Stimulated activated CD4-positive, alpha-beta T cell treated with anti-CD3 and anti-CD28 coated beads, Interleukin-4, amount 100 ng/mL, for 48 hours (primary cell): ENCODE measurements at places on chromosomes 13 and 19.

- DNase-seq: no peak
These were observed 1.4 kb downstream of the LENG9 start for GRCh38 chr19:54462047-54462654.

- no peak for DNase-seq
These were observed 74.8 kb downstream of the ABCC4 start for GRCh38 chr13:95226476-95226875.

DNA sequence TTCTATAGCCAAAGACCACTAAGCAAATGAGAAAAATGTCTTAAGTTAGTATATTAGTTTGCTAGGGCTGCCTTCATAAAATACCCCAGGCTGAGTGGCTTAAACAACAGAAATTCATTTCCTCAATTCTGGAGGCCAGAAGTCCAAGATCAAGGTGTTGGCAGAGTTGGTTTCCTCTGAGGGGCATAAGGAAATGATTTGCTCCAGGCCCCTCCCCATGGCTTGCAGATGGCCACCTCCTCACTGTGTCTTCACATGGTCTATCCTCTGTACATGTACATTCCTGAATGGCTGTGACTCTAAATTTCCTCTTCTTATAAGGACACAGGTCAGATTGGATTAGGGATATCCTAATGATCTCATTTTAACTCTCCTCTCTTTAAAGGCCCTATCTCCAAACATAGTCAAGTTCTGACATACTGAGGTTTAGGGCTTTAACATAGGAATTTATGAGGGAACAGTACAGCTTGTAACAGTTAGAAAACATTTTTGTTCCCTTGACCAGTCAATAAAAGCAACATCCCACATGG, 307.4 kb downstream of the DIAPH3 start:
- no peak for DNase-seq

- DNase-seq: no peak
These were observed 8.7 kb downstream of the ZNF71 start for GRCh38 chr19:56603829-56604228.

- no peak for DNase-seq
These were observed at the start of gene AMER2 for GRCh38 chr13:25171517-25172302. TSS of gene AMER2 (minus strand) at chr13:25172288. CDS start at chr13:25171619, 669 bp downstream.

DNA sequence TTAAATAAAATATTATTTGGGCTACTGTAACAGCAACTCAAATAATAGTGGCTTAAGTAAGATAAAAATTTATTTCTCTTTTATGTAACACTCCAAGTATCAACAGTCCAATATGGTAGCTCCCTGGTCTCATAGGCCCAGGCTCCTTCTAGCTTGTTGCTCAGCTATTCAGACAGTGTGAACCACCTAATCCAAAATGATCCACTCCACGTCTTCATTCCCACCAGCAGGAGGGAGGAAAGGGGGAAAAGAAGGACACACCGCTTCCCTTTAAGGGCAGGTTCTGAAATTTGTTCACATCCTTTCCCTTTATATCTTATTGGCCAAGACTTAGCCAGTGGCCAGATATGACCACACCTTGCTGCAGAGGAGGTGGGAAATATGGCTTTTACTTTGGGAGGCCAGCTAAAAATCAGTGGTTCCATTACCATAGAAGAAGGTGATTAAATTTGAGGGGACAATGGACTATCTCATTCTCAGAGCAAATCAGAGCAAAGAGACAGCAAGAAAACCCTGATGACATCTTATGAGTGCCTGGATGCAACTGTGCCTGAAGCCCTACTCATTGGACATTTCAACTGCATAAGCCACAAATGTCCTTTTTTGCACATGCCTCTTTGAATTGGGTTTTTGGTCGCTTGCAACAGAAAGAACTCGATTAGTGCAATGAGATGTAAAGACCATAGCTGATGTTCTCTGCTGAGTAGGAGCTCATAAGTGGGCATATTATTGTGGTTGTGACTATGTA, 7.0 kb upstream of the EPOR start:
- DNase-seq: no peak

GRCh38 chr13:113967729-113968462, 6.0 kb downstream of the C13orf46 start:
- no peak for DNase-seq

- DNase-seq: no peak
These were observed 2.7 kb downstream of the CYP4F3 start for GRCh38 chr19:15643387-15643786.

GRCh38 chr19:6730153-6730804, 7.1 kb downstream of the GPR108 start:
- DNase-seq: peak; percentile 64

DNA sequence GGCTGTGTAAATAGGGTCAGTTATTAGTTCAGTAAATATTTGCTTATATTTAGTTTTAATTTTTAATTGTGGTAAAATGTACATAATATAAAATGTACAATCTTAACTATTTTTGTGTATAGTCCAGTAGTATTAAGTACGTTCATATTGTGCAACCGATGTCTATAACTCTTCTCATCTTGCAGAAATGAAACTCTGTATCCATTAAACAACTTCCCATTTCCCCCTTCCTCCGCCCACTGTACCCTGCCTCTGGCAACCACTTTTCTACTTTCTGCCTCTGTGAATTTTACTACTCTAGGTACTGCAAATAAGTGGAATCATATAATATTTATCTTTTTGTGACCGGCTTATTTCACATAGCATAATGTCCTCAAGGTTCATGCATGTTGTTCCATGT, 24.4 kb downstream of the UBAC2 start:
- no peak for DNase-seq

DNA sequence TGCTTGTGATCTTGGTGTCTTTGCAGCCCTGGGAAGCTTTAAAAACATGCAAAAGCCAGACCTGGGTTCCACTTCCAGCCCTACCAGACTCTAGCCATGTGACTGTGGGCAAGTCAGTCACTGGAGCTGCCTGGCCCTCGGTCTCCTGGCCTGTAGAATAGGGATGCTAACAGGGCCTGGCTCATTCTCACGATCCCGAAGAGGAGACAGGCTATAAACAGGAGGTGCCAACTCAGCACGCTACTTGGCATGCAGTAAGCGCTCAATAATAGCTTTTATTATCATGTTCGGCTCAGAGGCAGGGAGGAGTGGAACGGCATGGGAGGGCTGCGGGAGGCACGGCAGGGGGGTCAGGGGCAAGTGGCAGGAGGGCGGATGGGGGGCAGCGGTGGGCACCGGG, 1.7 kb downstream of the CTXN1 start:
- DNase-seq: no peak

DNA sequence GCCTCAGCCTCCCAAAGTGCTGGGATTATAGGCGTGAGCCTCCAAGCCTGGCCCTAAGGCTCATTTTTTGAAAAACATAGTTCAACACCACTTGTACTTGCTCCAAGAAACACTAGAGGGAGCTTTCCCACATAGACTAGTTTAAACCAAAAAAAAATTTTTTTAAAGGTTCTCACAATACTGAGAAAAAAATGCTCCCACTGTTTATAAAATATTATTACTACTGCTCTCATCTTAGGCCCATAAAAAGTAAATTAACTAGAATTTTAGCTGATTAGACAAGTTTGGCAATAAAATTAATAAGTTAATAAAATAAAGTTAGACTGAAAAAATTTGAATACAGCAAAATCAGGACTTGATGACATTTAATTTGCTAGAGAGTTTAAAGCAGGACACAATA, 109.5 kb downstream of the TBC1D4 start:
- no peak for DNase-seq

DNA sequence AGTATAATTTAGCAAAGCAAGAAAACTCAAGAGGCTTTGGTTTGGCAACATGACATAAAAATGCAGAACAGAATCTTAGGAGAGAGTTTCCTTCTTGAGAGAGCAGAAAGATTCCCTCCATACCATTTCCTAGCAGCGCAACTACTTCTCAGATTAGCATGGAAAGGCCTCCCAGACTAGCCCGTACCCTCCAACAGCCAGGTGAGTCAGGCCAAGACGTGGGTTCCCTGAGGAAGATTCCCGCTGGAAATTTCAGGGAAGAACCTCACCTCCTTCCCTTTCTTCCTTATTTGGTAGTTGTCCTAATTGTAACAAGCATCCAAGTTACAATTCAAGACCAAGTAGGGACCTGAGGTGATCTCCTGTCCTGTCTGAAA, 12.3 kb downstream of the COL4A2 start:
- DNase-seq: no peak

GRCh38 chr13:46484561-46484960, 68.4 kb upstream of the LRCH1 start:
- no peak for DNase-seq

DNA sequence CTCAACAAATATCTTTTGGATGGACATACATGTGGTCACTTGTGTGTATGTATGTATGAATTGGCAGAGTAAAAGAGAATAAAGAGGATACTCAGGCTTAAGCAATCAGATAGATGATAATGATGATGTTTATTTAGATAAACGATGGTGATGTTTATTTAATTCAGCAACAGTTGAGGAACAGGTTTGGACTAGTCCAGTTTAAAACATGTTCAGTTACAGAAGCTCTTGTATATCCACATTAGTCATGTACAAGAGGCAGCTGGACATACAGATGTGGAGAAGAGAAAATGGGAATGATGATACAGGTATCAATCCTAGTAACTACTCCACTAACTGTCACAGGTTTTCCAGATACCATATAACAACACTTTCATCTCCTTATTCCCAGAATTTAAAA, 232.1 kb downstream of the DIAPH3 start:
- no peak for DNase-seq

DNA sequence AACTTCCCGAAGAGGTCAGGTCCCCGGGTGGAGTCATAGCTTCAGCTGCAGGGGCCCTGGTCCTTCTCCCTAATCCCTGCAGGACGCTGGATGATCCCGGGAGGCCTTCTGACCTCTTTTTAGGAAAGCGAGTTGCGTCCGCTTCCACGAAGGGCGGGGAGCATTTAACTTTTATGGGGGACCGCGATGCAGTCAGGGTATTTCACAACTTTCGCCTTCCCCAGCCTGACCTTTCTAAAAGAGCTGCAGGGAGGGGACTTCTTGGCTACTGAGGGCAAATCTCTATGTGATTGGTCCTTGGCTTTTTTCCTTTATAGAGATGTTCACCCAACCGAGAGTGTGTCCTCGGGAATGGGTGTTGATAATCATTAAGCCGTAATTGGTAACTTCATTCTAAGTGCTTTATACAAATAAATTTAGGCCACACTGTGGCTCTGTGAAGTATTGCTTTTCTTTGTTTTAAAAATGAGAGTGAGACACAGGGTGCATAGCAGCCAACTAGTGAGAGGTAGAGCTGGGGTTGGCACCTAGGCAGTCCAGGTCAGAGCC, 778 bp downstream of the ZNF230 start:
- DNase-seq: no peak

DNA sequence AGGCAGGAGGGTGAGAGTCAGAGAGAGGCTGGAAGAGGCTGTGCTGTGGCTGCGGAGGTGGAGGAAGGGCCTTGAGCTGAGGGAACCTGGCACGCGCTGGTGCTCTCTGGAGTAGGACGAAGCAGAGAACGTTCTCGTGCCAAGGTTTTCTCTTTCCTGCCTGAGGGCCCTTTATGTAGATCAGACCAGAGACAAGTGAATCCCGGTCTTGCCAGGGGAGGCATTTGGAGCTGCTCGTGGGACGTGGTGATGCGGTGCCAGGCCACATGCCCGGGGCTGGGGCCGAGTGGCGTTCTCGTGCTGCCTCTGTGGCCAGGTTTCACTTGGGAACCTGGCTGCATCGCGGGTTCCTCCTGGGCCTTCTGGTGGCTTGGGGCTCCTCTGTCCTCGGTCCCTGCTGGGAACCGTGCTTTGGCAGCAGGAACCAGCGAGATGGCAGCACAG, 54.2 kb downstream of the KDM4B start:
- DNase-seq: no peak

- no peak for DNase-seq
These were observed 118.4 kb upstream of the SLC7A1 start for GRCh38 chr13:29713839-29714238.

GRCh38 chr13:62482351-62482750, 1066.7 kb upstream of the PCDH20 start:
- DNase-seq: no peak

- peak; percentile 57 for DNase-seq
These were observed 8.6 kb upstream of the HIPK4 start for GRCh38 chr19:40398417-40399131.

- DNase-seq: no peak
These were observed 665 bp downstream of the VASP start for GRCh38 chr19:45507872-45508416.

DNA sequence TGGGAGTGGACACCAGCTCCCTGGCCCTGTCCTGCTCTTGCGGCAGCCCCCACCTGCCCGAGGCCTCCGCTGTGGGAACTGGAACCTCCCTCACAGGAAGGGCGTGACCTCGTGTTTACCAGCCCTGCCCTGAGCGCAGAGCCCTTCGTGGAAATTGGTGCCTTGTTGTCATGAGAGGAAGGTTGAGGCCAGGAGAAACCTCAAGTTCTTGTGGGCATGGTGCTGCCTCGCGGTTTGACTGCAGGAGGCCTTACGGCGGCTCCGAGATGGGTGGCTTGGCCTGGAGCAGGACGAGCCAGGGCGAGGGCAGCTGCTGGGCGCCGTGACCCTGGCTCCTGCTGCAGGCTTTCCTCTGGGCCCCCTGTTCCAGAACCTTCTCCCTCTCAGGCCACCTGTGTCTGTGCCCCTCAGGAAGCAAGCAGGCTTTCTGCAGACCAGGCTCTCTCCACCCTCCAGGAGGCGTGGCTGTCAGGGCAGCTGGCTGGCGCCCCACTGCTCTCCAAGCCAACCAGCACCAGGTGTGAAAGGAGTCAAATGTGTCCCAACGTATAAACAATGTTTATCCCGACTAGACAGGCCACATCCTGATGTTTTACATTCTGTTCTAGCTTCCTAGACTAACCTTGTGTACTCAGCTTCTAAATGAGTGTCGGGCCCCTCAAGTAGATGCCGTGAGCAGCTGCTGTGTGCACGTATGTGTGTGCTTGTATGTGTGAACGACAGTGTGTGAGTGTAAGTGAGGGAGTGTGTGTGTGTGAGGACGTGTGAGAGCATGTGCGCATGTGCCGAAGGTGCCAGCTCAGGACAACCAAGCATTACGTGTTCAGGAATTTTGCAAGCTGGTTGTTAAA, 10.4 kb upstream of the RASA3 start:
- no peak for DNase-seq

GRCh38 chr19:18842166-18842565, 10.4 kb downstream of the UPF1 start:
- DNase-seq: no peak

- DNase-seq: no peak
These were observed 1775.1 kb upstream of the PCDH20 start for GRCh38 chr13:63190742-63191141.

DNA sequence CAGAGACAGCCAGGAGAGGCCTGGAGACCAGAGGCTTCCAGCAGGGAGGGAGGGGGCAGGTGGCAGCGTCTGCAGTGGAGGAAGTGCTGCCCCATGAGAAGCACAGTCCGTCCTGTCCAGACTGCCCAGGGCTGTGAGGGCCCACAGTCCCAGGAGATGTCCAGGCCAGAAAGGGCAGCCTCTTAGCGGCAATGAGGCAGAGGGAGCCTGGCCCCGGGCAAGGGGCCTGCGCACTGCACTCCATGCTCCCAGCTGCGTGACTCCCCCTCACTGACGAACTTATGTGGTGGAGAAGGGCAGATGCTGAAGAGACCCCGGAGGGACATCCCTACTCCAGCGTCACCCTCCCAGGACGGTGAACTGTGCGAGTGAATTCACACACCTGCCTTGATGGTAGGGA, 115.3 kb downstream of the SOX1 start:
- DNase-seq: no peak
